ENCODE measurements at places on chromosomes 12 and 14.

DNA sequence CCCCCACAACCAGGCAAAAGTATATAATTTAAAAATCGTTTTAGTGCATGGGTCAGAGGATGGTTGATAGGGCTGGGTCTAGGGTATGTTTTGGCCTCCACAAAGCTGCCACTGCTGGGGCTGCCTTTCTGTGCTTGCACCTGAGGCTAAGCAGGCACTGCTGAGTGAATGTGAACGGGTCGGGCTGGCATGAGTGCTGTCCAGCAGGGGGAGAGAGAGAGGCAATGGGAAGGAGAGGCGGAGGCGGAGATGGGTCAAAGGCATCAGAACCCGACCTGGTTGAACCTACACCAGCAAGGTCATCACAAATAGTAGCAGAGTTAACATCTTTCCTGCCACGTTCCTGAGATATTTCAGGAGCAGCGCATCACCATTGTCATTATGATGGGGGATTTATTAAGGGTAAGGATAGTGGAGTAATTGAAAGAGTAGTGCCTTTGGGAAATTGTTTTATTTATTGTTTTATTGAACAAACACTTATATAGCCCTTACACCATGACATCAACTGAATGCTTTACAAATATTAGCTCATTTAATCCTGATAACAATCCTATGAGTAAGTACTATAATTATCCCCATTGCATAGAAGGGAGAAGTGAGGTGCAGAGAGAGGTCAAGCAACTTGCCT is 5.8 kb upstream of the NRXN3 start:
- DNase-seq, result no peak

- no peak for DNase-seq
Measured at GRCh38 chr14:34554540-34555250, 15.2 kb upstream of the EAPP start.

DNA sequence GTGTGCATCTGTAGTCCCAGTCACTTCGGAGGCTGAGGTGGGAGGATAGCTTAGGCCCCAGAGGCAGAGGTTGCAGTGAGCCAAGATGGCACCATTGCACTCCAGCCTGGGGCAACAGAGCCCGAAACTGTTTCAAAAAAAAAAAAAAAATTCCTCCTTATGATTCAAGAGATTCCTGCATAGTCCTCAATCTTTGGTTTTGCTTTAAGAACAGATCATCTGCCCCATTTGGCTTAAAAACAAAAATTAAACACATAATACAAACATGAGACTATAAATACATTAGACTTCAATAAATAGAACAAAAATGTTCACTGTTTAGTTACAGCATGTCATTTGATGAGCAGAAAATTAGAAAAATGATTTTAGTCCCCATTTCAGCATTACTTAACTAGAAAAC is 131.2 kb downstream of the PAWR start:
- DNase-seq, result no peak

DNA sequence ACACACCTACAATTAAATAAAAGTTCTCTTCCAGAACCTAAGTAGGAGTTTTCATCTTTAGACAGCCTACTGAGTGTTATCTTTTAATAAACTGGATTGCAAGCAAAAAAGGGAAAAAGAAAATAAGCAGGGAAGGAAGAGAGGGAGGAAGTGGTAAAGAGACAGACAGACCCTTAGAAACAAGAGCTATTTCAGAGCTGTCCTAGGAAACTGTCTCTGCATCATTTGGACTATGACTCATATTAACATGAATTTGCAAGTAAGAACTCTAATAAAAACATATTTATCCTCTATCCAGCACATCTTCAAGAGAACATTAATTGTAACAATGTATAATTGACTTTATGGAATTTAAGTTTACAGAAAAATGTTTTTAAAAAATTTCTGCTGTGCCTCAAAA is 438.8 kb upstream of the USP15 start:
- DNase-seq, result no peak

DNA sequence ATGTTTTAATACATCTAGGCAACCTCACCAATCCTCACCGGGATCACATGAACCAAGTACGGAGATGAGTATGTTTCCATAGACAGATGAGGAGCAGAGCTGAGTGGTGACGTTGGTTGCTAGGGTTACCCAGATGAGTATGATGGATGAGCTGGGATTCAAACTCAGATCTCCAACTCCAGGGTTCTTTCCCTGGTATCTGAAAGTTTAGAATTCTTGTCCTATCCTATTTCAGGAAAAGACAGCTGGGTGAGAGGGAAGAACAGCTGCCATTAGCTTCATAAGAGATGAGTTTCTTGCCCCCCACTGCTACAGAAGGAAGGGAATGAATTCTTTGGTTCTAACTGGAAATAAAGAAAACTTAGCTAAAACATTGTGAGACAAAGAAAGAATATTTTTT is 728.9 kb upstream of the TBX3 start:
- DNase-seq, result no peak

DNA sequence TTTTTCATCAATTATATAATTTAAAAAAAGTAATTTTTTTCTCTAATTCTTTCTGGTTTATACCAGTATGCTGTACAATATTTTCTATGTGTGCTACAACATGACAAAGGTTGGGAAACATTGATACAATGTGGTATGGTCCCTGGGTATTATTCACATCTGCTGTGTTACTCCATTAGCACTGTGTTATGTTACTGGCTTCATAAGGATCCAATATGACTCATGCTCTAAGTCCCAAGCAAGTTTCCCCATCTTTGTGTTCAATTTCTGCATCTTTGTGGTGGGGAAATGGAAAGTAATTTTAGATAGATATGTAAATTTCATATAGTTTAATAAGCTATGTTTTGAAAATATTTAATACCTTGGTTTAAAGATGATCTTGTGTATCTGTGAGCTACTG is 35.8 kb downstream of the FBXO33 start:
- no peak for DNase-seq

DNA sequence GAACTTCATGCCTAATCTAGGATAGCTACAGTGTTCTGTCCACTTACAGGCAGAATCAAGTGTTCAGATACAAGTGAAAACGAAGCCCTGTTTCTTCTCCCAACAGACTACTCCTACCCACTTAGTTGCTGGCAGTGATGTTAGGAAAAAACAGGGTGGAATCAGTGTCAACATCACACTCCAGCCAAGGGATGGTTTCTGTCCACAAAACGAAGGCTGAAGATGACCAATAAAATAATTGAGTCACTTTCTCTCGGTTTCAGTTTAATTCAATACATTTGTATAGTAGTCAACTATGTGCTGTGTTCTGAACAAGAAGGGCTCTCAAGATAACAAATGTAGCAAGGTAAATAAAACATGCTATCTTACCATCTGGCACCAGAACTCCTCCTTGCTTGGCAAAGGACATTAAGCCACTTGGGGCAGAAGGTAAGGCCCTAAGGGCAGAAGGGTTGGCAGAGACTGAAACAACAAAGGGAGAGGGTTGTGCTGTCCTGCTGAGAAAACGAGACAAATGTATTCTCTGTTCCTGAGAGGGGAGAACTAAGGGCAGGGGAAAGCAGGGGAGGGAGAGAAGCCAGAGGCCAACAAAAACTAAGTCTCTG is 393.6 kb downstream of the DPF3 start:
- DNase-seq, result no peak

- DNase-seq, result no peak
Measured at GRCh38 chr14:100176811-100177327, 17.4 kb upstream of the DEGS2 start.

DNA sequence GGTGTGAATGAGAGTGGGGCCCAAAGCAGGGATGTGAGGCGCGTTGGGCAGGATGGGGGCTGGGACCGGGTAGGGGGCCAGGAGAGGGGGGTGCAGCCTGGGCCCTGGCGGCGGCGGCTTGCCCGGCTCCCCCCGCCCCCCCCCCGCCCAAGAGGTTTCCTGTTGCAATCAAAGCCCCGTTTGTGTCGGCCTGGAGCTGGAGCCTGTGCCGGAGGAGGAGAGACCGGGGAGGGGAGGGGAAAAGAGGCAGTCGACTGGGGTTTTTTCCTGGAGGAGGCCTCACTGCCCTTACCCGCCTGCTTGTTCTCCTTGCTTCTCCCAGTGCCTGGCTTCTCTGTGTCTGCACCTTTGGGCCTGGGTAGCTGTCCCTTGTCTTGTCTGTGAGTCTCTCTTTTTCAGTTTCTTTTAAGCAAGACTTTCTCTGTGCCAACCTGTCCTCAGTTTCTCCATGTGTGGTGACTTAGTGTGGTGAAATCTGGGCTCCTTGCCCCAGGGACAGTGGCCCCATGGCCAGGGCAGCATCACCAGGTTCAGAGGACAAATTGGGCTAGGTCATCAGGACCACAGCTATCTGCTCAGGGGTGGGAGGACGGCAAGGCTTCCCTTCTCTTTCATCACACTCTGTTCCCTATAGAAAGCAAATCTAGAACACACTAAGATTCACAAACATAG is 8.5 kb downstream of the RARG start:
- DNase-seq, result no peak

- DNase-seq, result no peak
Measured at GRCh38 chr14:77980475-77981321, 180.8 kb downstream of the ADCK1 start.

- DNase-seq, result no peak
Measured at GRCh38 chr12:4891866-4892265, 17.8 kb upstream of the KCNA1 start.

- DNase-seq, result no peak
Measured at GRCh38 chr14:78016532-78016931, 153.6 kb upstream of the NRXN3 start.

DNA sequence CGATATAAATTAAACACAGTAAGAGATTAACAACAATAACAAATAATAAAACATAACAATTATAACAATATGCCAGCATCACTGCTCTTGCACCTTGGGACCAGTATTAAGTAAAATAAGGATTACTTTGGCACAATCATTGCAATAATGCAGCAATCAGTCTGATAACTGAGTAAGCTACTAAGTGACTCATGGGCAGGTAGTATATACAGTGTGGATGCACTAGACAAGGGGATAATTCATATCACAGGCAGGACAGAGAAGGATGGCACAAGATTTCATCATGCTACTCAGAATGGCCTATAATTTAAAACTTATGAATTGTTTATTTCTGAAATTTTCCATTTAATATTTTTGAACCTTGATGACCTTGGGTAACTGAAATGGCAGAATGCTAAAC is 290.7 kb downstream of the ALG10B start:
- DNase-seq, result no peak

DNA sequence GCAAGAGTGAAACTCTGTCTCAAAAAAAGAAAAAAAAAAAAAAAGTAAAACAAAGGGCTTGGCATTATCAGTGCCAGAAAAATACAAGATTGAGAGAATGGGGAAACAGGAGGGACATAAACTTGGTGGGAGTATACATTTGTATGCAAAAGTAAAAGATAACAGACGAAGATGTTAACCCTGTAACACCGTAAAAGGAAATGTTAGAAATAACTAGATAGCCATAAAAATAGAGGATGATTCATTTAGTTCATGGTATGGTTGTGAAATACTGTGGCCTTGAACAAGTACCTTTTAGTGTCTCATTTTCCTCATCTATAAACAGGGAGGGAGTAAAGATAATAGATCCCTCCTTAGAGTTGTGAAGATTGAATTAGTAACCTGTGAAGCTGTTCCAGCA is 33.3 kb downstream of the ATP2A2 start:
- DNase-seq, result no peak

DNA sequence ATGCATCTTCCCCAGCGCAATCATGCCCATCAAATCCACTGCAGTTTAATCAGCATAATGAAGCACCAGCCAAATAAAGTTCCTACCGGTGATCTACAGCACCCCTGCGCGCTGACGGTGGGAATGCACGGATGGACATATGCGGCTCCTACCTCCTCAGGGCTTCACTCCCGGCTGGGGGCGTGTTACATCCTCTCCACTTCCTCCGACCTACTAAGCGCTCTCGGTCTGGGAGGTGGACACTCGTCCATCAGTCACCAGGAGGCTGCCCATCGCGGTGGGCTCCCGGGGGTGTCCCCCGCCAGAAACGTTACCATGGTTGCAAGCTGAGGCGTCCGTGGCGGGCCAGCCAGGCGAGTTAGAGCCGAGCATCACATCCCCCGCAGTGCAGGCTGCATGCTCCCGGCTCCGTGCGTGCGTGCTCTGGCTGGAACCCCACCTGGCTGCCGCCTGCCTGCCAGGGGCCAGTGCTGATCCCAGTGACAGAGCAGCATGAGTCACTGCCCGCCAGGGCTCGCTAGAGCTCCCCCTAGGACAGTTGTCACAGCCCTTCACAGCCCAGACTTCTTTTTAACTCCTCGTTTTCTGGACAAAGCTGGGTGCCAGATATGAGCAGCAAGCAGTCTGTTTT is 73.0 kb downstream of the CIT start:
- no peak for DNase-seq

DNA sequence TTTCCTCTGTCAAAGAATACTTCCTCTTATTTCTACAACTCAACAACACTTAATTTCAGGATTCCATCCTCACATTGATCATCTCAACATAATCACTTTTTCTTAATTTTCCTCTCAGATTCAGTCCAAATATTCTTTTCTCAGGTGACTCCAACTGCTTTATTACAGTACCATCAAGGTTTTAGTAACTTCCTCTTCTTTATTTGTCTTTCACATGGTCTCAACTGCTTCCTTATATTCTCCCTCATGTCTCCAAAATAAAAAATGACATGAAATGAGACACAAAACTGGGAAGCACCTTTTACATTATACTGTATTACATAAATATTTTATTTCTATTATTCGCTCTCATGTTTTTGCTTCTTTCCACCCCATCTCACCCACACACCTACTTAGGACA is 55.5 kb downstream of the PPP2R5E start:
- DNase-seq, result no peak

DNA sequence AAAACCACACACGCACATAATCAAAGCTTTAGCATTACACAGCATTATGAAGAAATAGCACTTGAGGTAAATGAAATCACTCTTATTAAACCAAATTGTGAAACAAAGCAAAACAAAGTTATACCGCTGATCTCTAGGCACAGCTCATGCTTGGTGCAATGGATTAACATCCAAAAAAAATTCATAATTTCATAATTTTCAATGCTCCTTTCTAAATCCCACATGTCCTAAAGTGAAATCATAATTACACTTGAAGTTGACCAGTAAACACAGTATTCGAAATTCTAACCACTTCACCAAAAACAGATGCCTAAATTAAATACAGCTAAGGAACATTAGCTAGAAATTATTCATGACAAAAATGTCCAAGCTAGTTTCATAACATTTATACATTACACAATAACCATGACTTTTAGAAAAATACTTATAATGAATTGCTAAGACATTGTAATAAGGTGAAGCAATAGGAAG is 1.5 kb downstream of the MLH3 start:
- DNase-seq, result no peak

- DNase-seq, result no peak
Measured at GRCh38 chr12:13857750-13858149, 123.7 kb downstream of the GRIN2B start.

- DNase-seq, result no peak
Measured at GRCh38 chr12:823028-823698, 70.8 kb downstream of the WNK1 start.

DNA sequence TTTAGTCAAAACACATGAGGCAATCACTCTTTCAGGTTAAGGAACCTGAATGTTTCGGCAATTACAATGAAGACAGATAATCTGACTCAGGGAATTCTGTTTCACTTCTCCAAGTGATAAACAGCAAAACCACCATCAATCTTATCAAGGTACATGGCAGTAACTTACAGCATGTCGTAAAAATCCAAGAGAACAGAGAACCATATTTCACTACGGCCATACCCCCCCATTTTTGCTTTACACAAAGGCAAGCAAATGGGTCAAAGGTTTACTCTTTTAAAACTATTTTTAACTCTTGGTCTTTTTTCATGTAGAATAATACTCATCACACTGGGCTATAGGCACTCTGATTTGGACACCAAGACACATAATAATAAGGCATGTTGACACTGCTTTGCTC is 102.4 kb downstream of the PPM1H start:
- no peak for DNase-seq

Measured in stimulated activated CD4-positive, alpha-beta T cell treated with anti-CD3 and anti-CD28 coated beads, Interleukin-12 subunit alpha, Interleukin-12 subunit beta, amount 100 ng/mL, for 48 hours (primary cell).